ENCODE measurements at places on chromosomes 5 and 9.

- ATAC-seq, result no peak
These were observed 165.9 kb downstream of the TMC1 start for GRCh38 chr9:72687331-72687730.

- no peak for ATAC-seq
These were observed 1406.5 kb upstream of the ACO1 start for GRCh38 chr9:30977965-30978364.

DNA sequence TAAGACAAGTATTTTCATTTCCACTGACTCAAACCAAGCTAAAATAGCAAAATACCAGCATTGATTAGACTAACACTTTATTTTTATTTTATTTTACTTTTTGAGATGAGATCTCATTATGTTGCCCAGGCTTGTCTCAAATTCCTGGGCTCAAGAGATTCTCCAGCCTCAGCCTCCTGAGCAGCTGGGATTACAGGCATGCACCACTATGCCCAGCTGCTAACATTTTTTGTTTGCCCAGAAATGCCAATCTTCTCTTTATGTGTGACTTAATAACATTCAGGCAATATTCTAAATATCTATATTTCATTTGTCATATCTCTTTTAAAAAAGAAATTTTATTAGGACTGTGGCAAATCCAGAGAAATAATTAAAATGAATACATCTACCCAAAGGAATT, 55.0 kb downstream of the OXCT1 start:
- no peak for ATAC-seq

- no peak for ATAC-seq
These were observed 42.9 kb downstream of the FOXD1 start for GRCh38 chr5:73405691-73406090.

DNA sequence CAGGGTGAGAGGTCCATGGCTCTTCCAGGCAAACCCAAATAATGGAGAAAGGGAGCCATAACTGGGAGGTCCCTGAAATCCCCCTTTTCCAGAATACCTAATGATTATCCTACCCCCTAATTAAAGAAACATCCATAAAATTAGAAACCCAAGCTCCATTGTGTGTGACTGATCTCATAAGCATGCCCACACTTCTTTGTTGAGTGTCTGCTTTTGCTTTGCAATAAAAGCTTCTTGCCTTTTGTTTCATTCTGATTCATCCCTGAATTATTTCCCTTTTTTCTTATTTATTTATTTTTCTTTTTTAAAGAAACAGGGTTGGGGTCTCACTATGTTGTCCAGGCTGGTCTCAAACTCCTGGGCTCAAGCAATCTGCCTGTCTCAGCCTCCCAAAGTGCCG, 33.1 kb downstream of the BTF3 start:
- no peak for ATAC-seq

GRCh38 chr5:94562327-94562971, 56.0 kb downstream of the KIAA0825 start:
- no peak for ATAC-seq

- no peak for ATAC-seq
These were observed 61.6 kb upstream of the C9orf72 start for GRCh38 chr9:27634879-27635278.

DNA sequence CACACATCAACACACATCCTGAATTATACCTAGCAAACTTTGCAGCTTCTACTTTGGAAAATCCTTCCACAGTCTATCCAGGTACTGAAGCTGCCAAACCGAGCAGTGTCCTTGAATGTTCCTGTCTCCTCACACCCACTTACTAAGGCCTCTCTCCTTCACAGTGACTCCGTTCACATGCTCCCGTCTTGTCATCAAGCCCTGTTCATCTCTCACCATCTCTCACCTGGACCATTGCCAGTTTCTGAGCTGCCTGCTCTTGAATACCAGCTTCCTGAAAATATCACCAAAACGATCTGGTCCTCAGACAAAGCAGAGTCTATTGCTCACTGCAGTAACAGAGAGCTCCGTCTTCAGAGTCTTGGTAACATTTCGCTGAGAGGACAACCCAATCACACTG, 57.4 kb downstream of the GCNT1 start:
- no peak for ATAC-seq

GRCh38 chr5:96412868-96413449, 20.1 kb downstream of the PCSK1 start:
- no peak for ATAC-seq

DNA sequence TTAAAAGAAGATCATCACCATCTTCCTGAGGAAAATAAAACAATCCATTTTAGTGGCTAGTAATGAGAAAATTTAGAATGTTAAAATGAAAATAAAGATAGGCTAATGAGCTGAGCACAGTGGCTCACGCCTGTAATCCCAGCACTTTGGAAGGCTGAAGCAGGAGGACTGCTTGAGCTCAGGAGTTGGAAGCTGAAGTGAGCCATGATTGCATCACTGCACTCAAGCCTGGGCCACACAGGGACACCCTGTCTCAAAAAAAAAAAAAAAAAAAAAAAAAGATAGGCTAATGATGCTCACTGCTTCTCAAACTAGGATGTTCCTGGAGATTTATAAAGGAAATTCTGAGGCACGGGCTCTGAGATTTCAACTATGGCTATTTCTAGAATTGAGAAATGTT, 50.3 kb downstream of the CPLANE1 start:
- ATAC-seq, result no peak

GRCh38 chr9:16688814-16689213, 181.7 kb downstream of the BNC2 start:
- ATAC-seq, result no peak

DNA sequence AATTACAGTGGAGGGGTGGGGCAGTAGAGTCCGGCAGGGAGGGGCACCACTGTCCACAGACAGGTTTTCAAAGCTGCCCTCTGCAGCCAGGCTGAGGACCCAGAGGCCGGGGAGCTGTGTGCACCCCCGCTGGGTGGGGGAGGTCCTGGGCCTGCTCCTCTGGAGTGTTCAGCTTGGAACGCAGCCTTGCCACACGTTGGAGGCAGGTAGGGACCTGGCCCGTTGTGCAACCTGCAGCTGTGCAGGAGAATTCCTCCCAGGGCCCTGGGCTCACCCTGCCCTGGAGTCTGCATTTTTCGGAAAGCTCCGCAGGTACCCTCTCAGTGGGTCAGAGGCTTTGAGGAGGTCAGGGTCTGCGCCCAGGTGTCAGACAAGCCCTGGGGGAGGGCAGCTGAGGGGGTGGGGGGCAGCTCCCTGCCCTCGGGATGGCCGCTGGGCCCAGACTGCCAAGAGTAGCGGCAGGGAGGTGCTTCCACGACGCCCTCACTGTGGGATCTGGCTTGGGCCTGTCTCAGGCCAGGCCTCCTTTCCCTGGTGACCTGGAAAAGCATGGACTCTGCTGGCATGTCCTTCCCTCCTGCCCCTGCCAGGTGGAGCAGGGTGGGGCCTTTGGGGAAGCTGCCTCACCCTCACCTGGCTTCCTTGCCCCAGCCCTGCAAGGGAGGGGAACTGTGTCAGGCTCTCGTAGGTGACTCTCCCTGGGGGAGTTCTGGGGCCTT, 29.5 kb downstream of the RXRA start:
- ATAC-seq, result no peak

DNA sequence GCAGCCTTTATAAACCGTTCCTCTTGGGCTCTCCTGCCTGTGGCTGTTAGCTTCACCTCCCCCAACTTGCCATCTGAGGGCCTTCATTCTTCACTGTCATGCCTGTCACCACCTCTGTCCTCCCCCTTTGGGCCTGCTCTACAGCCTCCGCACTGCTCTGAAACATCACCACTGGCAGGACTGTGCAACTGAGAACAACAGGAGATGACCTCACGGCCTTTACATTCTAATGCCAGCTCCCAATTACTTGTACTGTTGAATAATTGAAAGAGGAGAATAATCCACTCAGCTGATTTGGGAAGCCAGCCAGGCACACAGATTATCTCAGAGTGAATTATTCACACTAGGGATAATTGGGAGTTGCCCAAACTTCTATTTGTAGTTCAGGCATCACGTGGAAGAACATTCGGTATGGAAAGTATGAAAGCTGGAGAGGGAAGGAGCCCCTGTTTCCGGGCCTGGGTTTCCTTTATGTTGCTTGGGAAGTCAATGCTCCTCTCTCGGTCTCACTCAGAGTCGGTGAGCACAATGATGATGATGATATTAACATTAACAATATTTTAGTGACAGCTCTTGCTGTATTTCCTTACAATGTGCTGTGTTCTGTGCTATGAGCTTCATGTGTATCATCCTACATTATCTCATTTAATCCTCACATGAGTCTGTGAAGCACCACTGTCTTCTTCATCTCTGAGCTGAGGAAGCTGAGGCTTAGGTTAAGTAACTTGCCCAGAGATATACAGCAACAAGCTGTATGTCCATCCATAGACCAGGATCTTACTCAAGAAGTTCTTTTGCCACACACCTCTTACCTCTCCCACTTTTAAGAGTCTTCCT, 99.3 kb upstream of the LRRTM2 start:
- no peak for ATAC-seq

GRCh38 chr5:125552486-125552885, 806.0 kb upstream of the ZNF608 start:
- ATAC-seq, result no peak

GRCh38 chr9:108078375-108078774, 588.8 kb upstream of the KLF4 start:
- ATAC-seq, result no peak

GRCh38 chr9:129550199-129550839, 70.6 kb downstream of the C9orf50 start:
- peak; percentile 10 for ATAC-seq

GRCh38 chr9:120783602-120784047, 9.6 kb downstream of the FBXW2 start:
- ATAC-seq, result no peak

DNA sequence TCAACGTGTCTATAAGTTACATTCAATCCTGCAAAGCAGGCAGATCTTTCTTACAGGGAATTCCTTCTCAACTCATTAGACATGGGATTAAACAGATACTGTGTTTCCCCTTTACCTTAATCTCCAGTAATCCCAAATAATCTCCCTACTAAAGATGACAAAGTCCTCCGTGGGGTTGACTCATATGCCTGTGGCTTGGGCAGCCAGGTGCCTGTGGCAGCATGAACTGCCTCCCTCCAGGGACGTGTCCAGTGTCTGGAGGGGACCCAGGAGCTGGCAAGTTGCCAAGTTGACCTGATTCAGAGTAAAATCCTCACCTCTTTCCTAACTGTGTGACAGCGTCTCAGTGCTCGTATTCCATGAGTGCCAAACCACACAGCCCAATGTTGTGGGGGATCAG, 94.6 kb upstream of the PTCH1 start:
- no peak for ATAC-seq

- ATAC-seq, result no peak
These were observed 21.3 kb downstream of the SPRY4 start for GRCh38 chr5:142303565-142303964.

GRCh38 chr5:87138091-87138805, 129.4 kb upstream of the RASA1 start:
- ATAC-seq, result no peak

- ATAC-seq, result no peak
These were observed 227.2 kb downstream of the NSG2 start for GRCh38 chr5:174272671-174273070.

DNA sequence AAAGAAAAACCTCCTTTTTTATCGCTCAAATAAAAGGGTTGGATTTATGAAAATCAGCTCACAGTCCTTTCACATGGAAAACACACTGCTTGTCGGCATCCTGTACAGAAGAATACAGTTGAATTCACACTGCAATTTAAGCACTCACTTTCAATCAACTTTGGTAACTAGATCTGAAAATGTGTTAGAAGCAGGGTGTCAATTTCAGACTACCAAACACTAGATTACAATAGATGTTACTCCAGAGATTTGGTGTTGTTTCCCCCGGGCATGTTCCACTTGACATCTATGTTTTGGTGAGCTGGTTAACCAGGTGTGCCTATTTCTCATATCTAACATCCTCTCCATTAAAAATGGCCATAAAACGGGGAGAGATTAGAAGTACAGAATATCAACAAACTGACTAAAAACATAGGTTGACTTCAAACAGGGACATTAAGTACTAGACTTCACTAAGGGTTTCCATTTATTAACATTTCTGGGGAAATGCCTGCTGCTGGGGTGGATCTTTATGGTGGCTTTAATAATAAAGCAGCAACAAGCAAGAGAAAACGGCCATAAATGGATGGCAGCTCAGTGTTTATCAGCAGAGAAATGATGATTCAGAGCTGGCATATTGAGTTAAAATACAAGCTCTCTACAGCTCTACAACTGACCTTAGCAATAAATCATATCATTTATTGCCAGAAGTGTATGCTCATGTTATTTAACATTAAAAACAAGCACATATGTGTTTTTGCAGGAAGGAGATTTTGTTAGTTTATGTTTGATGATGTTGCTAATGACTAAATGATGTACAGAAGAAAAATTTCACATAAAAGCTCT, 158.8 kb downstream of the SLF1 start:
- ATAC-seq, result no peak

DNA sequence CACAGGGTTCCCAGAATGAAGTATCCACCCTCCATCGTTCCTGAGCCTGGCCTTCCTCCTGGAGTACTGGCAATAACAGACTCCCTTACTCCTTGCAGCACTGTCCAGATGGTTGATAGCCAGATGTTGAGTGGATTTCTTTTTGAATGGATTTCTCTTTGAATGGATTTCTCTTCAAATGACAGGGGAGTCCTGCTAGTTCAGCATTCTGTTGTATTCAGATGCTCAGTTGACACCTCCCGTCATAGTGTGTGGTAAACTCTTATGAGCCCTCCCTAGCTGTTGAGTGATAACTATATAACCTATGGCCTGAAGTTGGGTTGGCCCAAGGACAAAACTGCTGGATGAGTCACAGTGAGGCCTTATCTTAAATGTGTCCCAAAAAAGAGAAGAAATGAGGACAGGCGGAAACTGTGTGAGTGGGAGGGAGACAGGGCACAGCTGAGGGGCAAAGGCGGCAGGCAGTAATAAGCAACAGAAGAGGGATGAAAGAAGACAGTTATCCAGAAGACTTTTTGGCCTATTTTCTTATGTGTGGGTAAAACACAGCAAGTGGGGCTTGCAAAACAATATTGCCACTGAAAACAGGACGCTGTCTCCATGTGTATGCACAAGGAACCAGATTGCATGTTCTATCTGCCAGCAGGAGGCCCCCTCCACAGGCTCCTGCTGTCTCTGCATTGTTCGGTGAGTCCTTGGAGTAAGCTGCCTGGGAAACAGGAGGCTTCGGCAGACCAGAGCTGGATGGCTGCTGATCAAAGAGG, 209.5 kb upstream of the S1PR3 start:
- ATAC-seq, result no peak

DNA sequence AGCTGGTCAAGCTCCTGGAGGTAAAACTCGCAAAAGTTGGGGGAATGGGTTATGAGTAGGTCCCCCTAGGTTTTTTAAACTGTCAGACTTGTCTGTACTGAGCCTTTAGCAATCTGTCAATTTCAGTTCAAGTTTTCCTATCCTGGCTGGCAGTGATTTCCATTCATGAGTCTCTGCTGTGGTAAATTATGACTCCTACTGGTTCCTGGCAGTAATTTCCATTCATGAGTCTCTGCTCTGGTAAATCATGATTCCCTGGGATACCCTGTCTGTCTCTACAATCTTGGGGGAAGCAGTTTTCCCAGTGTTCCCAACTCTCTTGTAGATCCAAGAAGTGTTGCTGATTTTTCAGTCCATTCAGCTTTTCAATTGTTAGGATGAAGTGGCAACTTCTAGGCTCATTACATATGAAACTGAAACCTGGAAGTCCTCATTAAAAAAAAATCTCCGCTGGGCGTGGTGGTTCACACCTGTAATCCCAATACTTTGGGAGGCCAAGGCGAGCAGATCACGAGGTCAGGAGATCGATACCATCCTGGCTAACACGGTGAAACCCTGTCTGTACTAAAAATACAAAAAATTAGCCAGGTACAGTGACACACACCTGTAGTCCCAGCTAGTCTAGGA, 91.3 kb upstream of the GPBP1 start:
- no peak for ATAC-seq

- no peak for ATAC-seq
These were observed 107.3 kb upstream of the WWC1 start for GRCh38 chr5:168184103-168184502.

All from activated CD4-positive, CD25-positive, alpha-beta regulatory T cell treated with anti-CD3 and anti-CD28 coated beads, Interleukin-2, amount 50 U/mL, for 24 hours (primary cell).